ENCODE measurements at places on chromosomes 16 and 17. TPM values are rescaled to one million over a fixed set of nuclear protein-coding genes. Genes with fewer than 3 reads are reported as not detected.

The CTRL gene
- 0.24 TPM for total RNA-seq

DNA sequence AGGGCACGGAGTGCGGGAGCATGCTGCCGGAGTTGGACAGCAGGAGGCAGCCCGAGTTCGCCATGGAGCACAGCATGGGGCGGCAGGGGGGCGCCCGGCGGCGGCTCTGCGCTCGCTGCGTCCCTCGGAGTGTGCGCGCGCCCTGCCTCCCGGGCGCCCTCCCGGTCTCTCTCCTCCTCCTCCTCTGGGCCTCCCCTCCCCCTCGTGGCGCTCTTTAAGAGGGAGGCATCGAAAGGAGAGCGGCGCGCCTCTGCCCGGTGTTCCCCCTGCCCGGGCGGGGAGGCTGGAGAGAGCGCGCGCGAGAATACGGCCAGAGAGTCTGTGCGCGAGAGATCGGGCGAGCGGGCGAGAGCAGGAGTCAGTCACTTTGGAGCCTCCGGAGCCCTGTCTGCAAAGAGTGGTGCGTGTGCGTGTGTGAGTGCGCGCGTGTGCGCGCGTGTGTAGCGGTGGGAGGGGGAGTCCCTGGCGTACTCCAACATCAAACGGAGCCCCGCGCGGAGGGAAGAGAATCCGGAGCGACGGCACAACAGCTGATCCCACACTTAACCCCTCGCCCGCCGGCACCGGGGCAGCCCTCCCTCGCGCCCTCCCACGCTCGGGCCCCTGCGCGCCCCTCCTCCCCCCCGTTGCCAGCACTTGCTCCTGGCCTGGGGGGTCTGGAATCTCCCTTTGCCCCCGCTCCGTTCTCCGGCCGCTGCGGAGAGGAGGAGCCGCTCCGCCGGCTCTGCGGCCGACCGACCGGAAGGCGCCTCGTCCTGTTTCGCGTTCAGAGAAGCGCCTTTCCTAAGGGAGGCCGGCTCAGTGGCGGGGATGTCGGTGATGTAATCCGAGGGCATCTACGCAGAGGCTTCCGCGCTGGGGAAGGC, 108.9 kb downstream of the ENGASE start:
- no peak for DNase-seq

- DNase-seq = no peak
These were observed 432.5 kb upstream of the ZFHX3 start for GRCh38 chr16:73480381-73480780.

DNA sequence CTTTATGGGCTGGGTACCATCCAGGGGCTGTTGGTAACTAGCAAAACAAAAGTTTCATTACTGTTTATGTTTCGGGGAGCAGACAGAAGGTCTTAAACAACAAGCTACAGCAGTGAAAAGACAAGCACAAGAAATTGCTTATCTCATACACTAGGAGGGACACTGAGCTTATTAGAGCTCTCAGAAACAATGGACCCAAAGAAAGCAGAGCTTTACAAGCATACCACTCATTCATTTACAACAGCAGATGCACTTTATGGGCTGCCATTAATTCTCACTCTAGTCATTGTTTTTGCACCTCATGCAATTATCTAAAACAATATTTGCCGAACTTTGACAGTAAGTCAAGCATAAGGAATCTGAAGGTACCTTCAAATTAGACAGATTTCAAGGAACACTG, 10.0 kb downstream of the KRT16 start:
- no peak for DNase-seq
